Mesenchymal stem cell (in vitro differentiated cells and primary cell): ENCODE measurements at places on chromosomes 2 and 18.

DNA sequence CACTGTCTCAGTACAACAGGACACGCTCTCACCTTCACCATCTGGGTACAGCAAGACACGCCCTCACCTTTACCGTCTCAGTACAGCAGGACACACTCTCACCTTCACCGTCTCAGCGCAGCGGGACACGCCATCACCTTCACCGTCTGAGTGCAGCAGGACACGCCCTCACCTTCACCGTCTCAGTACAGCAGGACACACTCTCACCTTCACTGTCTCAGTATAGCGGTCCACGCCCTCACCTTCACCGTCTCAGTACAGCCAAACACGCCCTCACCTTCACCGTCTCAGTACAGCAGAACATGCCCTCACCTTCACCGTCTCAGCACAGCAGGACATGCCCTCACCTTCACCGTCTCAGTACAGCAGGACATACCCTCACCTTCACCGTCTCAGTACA is 109.9 kb upstream of the CTDP1 start:
- DNase-seq: no peak

- no peak for DNase-seq
Observed at GRCh38 chr18:48338915-48339314, 70.3 kb downstream of the ZBTB7C start.

GRCh38 chr2:104733226-104733943 is 120.5 kb upstream of the POU3F3 start:
- DNase-seq: no peak

DNA sequence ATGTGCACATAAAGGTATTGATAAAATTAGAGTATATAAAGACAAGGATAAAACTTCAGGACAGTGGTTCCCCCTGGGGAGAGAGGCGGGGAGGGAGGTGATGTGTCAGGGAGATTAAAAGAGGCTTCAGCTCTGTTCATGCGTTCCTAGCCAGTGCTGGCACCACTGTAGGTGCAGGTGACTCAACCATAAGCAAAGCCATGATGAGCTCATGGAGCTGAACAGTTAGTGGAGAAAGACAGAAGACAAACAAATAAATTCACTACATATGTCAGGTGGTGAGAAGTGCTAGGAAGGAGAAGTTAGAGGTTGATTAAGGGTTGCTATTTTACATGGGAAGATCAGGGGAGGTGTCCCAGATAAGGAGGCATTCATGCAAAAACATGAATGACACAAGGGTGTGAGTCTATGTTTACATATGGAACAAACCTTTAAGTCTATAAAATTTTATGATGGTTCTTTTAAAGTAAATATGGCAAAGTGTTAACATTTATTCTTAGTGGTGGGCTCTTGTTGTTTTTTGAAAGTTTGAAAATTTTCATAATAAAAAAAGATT is 136.0 kb downstream of the ANKRD44 start:
- no peak for DNase-seq

DNA sequence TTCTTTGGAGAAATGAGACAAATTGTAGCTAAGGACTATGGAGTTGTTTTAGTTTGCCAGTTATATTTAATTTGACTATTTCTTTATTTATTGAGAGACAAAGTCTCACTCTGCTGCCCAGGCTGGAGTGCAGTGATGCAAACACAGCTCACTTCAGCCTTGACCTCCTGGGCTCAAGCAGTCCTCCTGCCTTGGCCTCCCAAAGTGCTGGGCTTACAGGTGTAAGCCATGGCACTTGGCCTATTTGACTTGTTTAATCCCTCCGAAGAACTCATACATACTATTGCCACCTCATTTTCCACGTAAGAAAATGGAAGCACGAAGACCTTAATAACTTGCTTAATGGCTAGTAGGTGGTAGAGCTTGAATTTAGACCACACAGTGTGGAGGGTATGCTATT is 988 bp upstream of the RNF144A start:
- no peak for DNase-seq

GRCh38 chr2:176729706-176730569 is 460.7 kb downstream of the MTX2 start:
- no peak for DNase-seq

DNA sequence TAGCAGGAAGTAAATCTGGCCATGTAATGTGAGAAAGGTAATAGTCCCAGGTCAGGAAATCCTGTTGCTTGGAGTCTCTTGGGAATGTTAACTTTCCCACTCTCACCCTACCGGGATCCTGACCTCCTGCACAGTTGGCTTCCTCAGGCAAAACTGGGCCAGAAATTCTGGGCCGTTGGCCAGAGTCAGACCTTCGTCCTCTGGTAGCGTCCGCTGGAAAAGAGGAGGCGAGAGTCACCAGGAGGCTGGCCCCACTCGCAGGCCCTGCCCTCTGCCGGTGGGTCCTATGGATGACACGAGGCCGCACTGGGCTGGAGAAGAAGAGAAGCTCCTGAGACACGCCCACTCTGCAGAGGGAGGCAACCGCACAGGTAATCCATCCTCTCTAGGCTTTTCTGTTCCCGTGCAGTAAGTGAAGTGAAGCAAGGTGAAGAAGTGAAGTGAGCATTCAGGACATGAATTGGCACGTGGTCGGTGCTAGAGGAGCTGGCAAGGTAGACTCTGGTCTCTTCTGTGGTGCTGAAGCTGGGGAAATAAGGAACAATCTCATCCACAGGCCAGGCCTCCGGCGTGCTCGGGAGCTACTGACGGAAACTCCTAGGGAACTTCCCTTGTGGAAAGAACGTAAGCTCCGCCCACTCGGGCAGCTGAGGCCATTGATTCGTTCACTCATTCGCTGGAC is 182.7 kb upstream of the GLI2 start:
- peak; percentile 64 for DNase-seq

- peak; percentile 67 for DNase-seq
Observed at GRCh38 chr2:188798159-188798558, 176.0 kb upstream of the COL3A1 start.

GRCh38 chr2:240121675-240122074 is 14.4 kb downstream of the COPS9 start:
- DNase-seq: no peak

- peak; percentile 15 for DNase-seq
Observed at GRCh38 chr2:223328578-223328977, 273.6 kb downstream of the SCG2 start.

- DNase-seq: peak; percentile 97
Observed at GRCh38 chr2:161030260-161031063, 129.8 kb upstream of the TANK start.

DNA sequence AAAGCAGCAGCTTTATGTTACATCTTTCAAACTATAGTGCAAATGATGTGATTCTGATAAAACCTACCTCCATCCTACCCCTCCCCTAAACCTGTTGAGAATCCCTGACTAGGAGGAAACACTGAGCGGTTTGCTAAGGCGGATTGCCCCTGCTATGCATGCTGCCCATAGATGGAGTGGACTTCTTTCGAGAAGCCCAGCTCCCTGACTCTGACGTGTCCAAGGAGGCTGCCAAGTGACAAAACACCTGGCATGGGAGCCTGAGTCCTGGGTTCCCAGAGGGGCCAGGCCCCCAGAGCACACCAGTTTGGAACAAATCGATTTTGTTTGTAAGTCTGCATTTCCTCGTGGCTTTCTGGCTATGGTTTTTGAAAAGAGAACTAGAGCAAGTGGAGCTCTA is 1.4 kb upstream of the UXS1 start:
- DNase-seq: no peak

GRCh38 chr2:151103551-151103950 is 158.1 kb downstream of the RBM43 start:
- DNase-seq: no peak

DNA sequence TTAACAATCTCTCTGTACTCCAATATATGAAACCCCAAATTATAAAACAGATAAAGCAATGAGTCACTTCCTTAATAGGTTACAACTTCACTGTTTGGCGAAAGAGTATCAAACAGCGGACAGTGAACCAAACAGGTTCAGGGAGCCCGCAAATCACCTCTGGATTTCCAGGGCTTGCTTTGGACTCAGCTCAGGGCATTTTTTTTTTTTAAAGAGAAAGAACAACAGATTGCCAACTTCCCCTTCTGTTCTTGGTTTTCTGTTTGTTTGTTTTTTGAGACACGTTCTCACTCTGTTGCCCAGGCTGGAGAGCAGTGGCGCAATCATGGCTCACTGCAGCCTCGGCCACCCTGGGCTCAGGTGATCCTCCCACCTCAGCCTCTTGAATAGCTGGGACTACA is 52.7 kb downstream of the ABCB11 start:
- DNase-seq: no peak

DNA sequence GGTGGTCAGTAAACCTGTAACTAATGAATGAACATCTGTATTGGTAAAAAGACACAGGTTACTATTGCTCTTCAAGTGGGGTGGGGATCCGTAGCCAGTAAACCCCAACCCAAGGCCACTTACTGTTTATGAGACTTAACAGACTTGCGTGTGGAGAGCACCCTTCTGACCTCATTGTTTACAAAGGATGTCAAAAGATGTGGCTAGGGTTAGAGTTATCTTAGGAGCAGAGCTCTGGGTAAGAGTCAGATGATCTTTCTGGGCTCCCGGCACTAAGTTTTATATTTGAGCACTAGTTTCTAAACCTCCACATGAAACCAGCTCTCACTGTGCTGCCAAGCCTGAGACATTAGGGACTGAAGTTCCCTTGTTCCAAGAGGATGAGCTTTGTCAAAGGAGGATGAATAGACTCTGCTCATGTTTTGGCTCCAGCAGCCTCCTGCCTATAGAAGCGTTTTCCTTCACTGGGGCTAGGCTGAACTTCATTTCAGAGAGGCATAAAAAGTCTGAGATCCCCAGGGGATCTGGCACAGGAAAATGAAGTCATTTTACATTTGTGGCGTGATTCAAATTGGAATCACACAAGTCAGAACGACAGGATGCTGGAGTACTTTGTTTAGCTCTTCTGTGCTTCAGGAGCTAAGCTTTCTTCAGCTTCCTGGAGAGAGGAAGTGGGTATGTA is 403.1 kb upstream of the TRIB2 start:
- DNase-seq: peak; percentile 77

DNA sequence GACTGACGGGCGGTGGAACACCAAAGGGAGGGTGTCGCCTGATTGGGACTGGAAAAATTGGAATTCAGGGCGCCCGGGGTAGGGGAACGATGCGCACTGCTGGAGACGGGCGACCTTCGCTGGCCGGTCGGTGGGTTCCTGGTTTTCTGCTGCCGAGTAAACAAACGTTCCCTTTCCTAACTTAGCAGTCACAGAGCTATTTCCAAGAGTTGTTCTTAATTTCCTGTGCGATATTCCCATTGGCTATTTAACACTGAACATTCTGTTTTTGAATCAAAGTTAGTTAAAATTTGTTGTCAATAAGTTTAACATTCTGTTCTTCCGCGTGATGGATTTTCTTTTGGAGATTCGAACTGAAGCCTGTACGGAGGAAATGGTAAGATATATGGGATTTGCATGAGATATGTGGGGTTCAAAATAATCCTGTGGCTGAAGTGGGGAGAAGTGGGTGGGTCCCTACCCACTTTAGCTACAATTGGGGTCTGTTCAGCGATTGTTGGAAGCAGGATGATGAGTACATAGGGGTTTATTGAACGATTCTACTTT is 862 bp downstream of the C18orf54 start:
- DNase-seq: no peak

DNA sequence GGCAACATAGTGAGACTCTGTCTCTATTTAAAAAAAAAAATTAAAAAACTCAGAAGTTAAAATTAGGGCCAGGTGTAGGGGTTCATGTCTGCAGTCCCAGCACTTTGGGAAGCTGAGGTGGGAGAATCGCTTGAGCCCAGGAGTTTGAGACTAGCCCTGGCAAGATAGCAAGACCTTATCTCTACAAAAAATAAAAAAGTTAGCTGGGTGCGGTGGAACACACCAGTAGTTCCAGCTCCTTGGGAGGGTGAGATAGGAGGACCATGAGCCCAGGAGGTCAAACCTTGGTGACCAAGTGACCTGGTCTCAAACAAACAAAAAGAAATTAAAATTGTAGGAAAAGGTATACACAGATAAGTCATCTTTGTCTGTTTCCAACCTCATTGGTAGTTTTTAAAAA is 11.3 kb downstream of the TTLL4 start:
- DNase-seq: no peak

DNA sequence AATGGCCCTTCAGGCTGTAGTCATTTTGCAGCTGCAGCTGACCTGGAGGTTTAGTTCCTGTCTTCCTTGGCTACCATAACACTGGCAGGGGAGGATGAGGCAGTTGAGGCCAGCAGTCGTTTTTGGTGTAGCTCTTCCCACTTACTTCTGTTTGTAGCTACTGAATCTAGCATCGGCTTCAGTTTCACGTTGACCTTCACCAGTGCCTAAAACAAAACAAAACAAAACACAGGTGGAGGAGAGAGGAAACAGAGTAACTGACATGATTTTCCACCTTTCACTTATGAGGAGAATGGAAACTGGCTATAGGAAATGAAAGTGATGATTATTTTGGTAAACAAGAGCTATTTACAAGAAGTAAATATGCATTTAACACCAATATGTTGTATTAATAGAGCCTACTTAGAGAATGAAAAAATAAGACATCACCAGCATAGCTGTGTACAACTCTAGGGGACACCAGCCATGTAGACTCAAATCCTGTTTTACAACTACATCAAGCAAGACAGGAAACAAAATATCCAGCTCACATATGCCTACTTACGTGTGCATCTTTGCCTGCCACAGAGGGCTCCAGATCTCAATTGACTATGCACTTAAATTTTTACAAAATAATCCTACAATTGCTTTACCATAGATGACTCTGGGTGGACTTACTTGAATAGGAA is 236.9 kb downstream of the AGPS start:
- DNase-seq: no peak

DNA sequence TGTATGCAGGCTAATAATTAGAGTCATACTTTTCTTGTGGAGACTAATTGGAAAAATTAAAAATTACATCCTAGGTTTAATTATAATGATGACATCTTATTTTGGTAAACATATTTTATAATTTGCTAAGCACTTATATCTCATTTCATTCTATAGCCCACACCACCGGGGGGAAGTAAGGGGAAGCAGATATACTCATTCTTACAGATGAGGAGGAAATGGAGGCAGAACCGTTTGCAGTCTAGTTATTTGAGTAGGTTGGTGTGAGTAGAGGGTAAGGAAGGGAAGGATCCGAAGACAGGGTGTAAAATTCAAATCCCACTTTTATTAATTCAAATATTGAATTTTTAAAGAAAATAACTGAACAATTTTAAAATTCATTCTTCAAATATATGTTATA is 3.7 kb downstream of the ITGAV start:
- DNase-seq: no peak
